ENCODE measurements at places on chromosomes 13 and 19. TPM values are rescaled to one million over a fixed set of nuclear protein-coding genes. Genes with fewer than 3 reads are reported as not detected.

The NTN5 gene
- not detected for total RNA-seq

The PRPF31 gene
- total RNA-seq, result 119 TPM

The SPACA4 gene
- not detected for total RNA-seq

The KLK12 gene
- total RNA-seq, result not detected

The KLK14 gene
- total RNA-seq, result 0.41 TPM

The PTH2 gene
- total RNA-seq, result not detected

The SMIM44 gene
- not detected for total RNA-seq

The PNMA8C gene
- total RNA-seq, result not detected

The ZNF284 gene
- 0.39 TPM for total RNA-seq

The ZNF382 gene
- not detected for total RNA-seq

The PLK5 gene
- not detected for total RNA-seq

The MARK4 gene
- total RNA-seq, result 6.3 TPM

The OR10H1 gene
- total RNA-seq, result not detected

The IGFL2 gene
- 1.3 TPM for total RNA-seq

The CACTIN gene
- 13.1 TPM for total RNA-seq

The ZNF490 gene
- 0.63 TPM for total RNA-seq

The LRRC25 gene
- total RNA-seq, result not detected

The TMEM150B gene
- total RNA-seq, result not detected

The RNF17 gene
- total RNA-seq, result not detected

The ZIC2 gene
- 9.4 TPM for total RNA-seq

The VSTM1 gene
- total RNA-seq, result 0.50 TPM

Measured in A549 treated with CORT108297 at 1 μM for 4 hours (cell line).